ENCODE measurements at places on chromosomes 1 and 21.

- no peak for DNase-seq
Observed at GRCh38 chr1:9886092-9886742, 23.9 kb downstream of the CTNNBIP1 start.

- DNase-seq = no peak
Observed at GRCh38 chr1:9784508-9785133, 39.1 kb downstream of the CLSTN1 start.

GRCh38 chr1:7116001-7116400, 330.7 kb downstream of the CAMTA1 start:
- DNase-seq = no peak

DNA sequence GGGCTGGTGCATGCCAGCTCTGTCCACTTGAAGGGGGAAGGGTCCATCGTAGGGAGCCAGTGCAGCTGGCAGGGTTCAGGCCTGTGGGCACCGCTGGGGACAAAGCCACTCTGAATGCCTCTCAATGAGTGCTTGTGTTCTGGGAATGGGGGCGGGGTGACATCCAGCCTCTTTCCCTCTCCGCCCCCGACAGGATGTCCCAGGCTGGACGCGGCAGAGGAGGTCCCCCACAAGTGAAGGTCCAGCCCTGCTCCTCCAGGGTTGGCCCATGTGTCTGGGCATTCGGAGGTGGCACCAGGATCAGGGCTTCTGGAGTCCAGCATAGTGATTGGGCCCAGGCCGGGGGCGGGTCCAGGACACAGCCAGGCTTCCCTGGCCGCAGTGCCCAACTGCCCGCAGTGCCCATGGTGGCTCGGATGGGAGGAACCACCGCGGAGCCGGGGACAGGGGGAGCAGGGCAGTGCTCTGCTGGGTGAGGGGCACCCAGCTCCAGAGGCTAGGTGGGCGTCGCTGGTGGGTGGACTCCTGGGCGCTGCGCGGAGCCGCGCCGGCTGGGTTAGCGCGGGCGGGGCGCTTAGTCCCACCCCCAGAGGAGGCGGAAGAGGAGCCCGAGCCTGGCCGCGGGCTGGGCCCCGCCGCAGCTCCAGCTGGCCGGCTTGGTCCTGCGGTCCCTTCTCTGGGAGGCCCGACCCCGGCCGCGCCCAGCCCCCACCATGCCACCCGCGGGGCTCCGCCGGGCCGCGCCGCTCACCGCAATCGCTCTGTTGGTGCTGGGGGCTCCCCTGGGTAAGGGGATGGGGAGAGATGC, at the start of gene SHISA4:
Gene SHISA4 (plus strand): TSS at position 617 of the 808 bp plus-strand sequence. CDS start 97 bp downstream, at position 714.
- no peak for DNase-seq

DNA sequence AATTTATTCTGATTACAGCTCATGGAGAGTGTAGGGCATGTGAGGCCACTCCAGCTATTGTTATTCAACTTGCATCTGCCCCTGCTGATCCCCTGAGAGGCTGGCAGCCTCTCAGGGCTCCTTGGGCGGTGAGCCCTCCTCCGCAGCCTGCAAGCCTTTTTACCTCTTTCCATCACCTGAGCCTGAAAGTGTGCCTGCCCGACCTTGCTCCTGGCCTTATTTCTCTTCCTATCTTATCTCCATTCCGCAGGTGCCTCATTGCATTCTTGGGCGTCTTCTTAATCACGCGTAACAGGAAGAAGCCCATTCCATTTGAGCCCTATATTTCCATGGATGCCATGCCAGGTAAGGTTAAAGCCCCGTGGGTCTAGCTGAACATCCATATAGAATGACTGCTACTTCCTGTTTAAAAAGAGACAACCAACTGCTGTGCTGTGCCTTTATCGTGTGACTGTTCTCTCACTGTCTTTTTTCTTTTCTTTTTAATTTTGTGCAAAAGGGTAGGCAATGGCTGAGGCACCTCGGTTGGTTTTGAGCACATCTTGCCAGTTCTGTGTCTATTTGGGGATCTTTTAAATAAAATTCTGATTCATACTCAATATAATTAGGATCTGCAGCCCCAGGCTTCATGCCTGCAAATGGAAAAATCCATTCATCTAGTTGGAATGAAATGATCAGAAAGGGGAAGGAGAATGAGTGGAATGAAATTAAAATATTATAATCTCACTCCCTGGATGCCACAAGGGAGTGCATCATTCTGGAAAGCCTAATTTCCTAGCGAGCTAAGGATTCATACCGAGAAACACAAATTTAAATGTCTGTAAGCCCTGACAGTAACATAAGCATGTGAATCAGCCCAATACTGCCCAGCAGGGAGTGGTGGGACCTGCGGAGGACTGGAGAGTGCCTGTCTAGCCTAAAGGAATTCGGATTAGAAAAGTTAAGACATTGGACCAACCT, 38.6 kb upstream of the RCAN3 start:
- peak; percentile 63 for DNase-seq

DNA sequence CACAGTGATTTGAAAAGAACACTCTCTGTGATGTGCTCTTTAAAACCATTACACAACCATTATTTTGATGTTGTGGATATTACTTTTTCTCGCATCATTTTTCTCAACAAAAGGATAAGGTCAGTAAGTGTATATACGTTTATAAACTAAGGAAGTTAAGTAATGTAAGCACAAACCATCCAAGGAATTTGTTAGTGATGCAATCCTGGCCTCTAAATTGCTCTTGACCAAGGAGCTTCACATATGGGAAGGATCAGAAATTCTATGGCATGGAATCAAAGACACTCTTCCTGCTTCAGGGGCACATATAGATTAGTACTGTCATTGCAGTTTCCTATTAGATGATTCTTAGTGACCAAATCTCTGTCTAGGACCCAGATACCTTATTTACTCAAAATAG, 3.6 kb upstream of the PPP2R5A start:
- no peak for DNase-seq

Measured in GM04503 (cell line).